Foreskin keratinocyte (primary cell): ENCODE measurements at places on chromosomes 3 and 15.

DNA sequence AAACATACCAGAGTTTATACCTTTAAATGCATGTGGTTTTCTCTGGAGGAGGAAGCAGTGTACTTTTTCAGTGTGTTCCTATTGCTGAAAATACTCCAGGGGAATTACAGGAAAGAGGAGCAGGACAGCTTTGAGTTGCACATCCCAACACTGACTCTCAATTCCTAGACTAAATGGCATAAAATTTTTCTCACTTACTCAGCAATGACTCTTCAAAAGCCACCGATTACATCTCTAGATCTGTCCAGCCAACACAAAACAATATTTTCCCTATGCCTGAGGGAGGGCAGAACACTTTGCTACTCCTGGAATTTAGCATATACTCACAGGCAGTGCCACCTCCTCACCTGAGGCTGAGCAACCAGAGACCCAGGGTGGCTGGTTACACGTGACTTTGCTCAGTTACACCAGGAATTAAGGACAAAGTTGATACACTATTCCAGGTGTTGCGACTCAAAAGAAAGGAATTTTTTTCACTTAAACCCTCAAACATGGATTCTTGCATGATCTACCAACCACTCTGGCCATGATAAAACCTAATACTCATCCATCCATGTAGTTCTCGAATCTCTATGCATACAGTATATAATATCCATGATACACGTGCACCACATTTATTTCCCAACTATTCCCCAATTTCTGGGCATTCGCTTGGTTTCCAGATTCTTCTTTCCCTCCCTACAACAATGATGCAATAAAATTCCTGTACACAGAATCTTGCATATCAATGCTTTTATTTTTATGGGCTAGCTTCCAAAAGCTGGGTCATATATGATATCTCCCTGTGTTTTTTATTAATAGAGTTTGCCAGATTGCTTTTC is 194.6 kb downstream of the THRB start:
- DNase-seq: peak; percentile 87

DNA sequence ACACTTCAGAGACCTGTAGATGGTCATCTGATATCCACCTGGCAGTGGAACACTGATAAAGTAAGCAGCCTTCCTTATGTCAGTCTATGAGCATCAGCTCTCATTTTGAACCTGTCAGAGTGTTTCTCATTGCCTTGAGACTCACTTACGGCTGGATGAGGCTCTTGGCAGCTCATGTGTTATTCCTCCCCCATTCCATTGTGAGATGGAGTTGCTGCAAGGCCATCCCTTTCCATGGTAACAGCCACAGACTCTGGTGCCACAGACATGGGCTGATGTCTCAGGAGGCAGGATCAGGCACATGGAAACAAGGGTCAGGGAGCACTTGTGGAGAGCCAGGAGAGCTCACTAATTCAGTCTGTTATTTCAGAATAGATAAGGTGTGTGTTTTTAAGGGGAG is 11.9 kb downstream of the KCNAB1 start:
- no peak for DNase-seq

DNA sequence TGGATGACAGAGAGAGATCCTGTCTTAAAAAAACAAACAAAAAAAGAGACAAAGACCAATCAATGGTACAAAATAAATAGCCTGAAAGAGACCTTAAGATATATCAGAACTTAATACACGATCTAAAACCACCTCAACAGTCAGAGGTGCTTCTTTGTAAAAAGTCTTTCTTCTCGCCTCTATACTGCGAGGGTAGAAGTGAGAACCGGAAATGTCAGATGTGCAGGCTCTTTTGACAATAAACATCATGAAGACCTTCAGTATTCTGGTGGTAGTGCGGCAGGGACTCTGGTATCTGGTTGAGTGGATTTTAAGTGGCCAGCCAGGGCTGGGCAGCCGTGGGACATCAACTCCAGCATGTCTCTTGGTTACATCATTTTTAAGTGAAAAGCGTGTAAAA is 30.0 kb downstream of the RUBCN start:
- DNase-seq: no peak

DNA sequence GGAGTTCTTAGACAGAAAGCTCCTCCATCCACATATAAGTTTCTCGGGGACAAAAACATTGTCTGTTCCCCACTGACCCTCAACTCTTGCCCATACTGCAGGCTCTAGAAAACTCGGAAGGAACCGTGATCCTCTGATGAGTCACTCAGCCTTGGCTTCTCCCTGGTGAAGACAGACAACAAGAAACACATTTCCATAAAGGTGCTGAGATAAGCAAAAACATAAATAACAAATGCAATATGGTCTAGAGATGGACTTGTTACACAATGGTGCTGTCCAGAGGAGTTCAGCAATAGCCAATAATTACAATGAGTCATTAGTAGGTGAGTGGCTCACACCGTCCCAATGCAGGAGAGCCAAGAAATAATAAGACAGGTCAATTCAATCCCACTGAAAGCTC is 43.7 kb downstream of the MAGI1 start:
- no peak for DNase-seq

- no peak for DNase-seq
Measured at GRCh38 chr15:97045666-97046421, 715.3 kb downstream of the NR2F2 start.

- no peak for DNase-seq
Measured at GRCh38 chr15:55319537-55320237, 665 bp downstream of the PIGB start.

DNA sequence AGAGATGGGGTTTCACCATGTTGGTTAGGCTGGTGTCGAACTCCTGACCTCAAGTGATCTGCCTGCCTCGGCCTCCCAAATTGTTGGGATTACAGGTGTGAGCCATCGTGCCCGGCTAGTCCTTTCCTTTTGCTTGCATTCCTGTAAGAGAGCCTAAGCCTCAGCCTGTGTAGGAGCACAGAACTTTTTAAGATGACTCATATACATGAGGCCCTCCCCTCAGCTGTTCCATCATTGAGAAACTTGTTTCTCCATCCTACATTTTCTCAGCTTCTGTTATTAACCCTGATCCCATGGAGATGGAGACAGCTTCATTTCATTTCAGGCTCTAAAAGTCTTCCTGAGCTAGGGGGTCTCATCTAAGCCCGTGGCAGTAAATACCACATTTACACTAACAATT is 123.3 kb downstream of the PLOD2 start:
- no peak for DNase-seq

- no peak for DNase-seq
Measured at GRCh38 chr15:22952796-22953579, 27.2 kb downstream of the CYFIP1 start.

DNA sequence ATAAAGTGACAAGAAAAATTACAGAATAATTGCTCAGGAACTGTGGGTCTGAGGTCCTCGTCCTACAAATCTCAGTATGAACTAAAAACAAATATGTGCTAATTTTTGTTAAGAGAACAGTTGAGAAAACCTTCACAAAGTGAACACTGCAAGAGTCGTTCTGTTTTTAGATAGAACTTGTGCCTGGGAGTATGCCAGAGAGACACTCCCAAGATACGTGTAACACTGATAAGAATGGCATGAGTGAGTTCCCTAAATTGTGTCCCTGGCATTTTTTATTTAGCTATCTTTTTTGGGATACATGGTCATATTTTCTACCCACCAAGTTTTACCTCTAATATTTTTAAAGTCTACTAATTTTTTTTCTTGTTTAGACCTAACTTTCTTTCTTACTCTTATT is 860.0 kb upstream of the NR2F2 start:
- no peak for DNase-seq

DNA sequence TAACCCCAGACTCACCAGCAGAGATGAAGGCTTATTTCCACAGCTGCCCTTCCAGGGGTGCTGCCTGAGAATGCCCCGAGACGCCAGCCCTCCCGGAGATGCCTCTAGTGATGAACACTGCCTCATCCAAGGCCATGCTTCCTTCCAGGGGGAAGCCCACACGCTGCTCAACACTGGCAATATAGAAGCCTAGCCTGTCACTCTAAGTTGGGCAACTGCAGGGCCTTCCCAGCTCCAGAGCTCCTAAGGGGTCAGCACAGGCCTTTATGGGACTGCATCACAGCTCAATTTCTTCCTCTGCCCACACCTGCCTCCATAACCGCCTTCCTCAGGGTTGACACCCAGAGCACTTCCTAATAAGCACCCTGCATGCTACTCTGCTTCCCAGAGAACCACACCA is 217.7 kb downstream of the ABHD5 start:
- no peak for DNase-seq

DNA sequence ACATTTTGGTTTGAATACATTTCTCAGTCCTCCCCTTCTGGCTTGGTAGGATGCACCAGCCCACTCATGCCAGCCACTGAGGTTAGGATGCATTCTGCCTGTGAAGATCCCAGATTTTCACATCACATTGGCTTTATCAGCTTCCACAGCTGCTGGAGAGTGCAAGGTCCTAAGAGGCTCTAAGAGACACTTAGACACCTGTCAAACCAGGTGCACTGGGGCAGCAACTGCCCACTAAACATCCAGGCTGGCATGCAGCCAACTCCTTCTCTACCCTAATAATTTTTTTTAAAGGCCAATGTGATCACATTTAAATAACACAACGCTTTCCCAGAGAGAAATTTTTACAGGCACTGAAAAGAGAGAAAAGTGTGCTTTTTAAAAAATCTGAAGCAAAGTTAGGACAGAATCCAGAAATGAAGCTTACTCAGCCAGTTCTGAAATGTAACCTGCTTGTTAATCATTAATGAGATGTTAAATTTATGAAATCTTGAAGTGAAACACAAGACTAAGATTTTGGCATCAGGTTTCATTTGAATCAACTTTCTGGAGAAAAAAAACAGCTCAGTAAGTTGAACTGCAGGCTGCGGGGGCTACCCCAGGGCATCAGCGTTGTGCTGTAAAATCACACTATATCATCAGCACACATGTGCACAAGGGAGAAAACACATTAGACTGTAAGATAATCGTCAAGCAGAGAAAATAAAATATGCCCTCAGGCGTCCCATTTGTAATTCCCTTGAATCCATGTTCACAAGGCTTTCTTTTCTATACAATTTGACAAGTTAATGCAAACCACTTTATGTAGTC is 312.9 kb downstream of the ZBBX start:
- DNase-seq: peak; percentile 40

GRCh38 chr15:45249125-45249780 is 2.8 kb upstream of the SLC28A2 start:
- DNase-seq: no peak

DNA sequence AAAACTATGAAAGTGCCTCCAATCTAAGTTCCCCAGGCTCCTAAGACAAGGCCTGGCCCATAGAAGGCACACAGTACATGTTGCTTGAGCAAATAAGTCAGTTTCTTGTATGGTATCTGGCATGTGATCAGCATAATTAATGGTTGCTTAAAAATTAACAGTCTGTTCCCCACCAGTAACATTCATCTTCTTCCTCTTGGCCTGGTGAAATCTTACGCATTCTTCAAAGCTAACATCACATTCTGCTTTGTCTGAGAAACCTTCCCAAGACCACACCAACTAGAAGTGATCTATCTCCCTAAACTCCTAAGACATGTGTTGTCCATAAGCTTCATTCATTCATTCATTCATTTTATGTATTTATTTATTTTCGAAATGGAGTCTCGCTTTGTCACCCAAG is 48.1 kb downstream of the LIPC start:
- DNase-seq: no peak

- DNase-seq: peak; percentile 37
Measured at GRCh38 chr3:55061720-55062034, 133.8 kb upstream of the LRTM1 start.

- no peak for DNase-seq
Measured at GRCh38 chr3:55615694-55616295, 128.7 kb upstream of the WNT5A start.

- DNase-seq: no peak
Measured at GRCh38 chr15:77412972-77413698, 6.8 kb downstream of the PEAK1 start.

DNA sequence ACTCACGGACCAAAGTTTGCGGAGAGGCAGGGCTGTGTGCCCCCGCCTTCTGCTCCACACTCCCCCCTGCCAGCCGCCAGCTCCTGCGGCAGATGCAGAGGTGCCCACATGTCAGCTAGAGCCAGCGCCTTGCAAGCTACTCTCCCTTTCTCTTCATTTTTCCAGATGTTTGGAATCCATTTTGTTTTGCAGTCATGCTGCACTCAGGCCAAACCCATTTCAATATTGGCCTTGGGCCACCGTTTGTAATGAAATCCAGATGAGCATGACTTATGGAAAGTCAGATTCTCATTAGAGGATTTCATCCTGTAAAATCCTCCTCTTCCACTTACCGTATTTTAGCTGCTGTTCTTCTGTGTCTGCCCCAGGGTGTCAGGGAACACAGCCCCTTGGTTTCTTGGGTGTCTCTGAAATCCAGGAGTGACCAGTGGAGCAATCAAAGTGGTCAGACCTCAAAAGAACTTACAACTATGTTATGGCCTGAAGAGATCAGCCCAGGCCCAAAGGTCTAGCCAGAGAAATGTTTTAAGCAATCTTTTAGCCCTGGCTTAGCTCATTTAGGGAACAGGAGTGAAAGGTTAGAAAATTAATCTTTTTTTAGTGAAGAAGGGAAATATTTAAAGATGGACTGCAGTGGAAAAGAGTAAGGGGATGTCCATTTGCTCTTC is 65.8 kb downstream of the AAGAB start:
- no peak for DNase-seq

GRCh38 chr15:77181305-77182074 is 110.6 kb upstream of the TSPAN3 start:
- no peak for DNase-seq

DNA sequence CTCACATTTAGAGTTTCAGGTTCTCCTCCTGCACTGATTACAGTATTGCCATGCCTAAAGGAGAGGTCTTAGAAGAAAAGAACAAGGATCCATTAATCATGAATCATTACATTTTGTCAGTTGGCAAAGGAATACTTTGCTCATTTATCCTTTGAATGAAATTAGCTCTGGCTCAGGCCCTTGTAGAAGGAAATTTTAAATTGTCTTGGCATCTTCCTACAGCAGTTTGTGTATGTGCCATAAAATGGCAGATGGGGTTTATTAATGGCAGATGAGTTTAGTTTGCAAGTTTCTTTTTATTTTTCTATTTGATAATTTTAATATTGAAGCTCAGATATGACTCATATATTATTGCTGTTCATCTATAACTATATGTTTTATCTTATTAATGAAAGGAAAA is 181.2 kb upstream of the EPHA3 start:
- peak; percentile 6 for DNase-seq

DNA sequence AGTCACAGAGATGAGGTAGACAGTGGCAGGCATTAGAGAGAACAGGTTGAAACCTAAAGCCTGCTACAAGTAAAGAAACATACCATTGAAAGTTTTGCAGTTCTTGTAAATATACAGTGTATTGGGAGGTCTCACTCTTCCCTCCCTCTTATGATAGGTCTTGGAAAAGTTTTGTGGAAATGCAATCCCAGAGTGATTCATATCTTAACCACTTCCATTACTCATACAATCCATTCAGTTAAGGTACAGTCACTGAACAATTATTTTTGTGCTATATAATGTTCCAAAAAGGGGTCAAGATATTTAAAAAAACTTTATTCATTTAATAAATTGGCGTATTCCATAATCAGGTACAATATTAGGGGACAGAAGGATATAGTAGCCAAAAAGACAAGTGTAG is 737.7 kb upstream of the ALCAM start:
- DNase-seq: peak; percentile 51

DNA sequence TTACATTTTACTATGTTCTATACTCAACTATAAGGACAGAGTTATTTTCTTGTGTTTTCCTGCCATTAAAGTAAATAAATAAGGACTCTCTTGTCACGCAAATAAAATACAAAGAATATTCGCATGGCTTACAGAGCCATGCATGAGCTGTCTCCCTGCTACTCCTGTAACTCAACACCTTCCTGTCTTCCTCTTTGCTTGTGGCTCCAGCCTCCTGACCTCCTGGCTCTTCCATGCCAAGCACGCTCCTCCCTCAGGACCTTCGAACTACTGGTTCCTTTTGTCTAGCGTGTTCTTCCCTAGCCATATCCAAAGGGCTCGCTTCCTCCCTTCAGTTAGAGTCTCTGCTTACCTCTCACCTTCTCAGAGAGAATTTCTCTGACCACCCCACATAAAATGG is 124.3 kb upstream of the TMC3 start:
- DNase-seq: no peak
